ENCODE measurements at places on chromosomes 4 and X.

DNA sequence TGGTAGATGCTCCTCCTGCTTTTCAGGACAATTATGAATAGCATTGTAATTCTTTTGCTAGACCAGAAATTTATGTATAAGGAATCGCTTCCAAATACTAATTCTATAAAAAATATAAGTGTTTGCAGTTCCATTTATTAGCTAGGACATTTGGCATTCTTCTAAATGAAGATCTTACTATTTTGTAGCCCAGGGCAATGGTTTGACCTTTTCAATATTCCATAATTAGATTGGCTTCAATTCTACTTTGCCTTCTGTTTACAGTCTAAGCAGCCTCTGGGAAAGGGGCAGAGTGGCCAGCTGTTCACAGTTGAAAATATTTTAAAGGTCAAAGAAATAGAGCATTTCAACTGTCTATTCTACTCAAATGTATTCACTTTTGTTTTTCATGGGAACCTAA is 912.1 kb upstream of the GRIA3 start:
- DNase-seq, result no peak

DNA sequence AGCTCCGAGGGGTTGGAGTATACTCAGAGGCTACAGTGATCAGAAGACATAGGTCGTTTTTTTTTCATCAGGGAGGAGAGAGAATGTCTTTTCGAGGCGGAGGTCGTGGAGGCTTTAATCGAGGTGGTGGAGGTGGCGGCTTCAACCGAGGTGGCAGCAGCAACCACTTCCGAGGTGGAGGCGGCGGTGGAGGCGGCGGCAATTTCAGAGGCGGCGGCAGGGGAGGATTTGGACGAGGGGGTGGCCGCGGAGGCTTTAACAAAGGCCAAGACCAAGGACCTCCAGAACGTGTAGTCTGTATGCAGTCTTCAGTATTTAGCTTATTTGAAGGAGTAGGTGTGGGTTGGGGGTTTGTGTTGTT is 500 bp downstream of the GAR1 start:
- DNase-seq, result no peak

DNA sequence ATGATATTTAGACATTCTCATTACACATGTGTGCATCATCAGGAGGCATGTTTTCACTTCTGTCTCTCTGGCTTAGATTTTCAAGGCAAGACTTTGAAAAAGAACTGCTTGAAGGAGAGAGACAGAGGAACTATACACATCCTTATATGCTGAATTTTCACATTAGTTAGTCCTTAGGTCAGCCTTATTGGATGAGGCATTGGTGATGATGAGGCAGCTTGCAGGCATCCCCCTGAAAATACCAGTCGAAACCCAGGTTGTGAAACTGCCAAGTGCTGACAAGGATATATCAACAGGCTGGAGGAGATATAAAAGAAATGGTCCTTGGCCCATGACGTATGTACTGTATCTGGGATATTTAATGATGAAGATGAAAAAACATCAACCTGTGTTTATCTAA is 297.2 kb upstream of the AADAT start:
- DNase-seq, result no peak

GRCh38 chr4:140969296-140969695 is 164.0 kb downstream of the RNF150 start:
- DNase-seq, result no peak

- no peak for DNase-seq
Measured at GRCh38 chr4:158384414-158384813, 137.3 kb upstream of the RXFP1 start.

- no peak for DNase-seq
Measured at GRCh38 chr4:147772459-147772969, 40.6 kb downstream of the ARHGAP10 start.

DNA sequence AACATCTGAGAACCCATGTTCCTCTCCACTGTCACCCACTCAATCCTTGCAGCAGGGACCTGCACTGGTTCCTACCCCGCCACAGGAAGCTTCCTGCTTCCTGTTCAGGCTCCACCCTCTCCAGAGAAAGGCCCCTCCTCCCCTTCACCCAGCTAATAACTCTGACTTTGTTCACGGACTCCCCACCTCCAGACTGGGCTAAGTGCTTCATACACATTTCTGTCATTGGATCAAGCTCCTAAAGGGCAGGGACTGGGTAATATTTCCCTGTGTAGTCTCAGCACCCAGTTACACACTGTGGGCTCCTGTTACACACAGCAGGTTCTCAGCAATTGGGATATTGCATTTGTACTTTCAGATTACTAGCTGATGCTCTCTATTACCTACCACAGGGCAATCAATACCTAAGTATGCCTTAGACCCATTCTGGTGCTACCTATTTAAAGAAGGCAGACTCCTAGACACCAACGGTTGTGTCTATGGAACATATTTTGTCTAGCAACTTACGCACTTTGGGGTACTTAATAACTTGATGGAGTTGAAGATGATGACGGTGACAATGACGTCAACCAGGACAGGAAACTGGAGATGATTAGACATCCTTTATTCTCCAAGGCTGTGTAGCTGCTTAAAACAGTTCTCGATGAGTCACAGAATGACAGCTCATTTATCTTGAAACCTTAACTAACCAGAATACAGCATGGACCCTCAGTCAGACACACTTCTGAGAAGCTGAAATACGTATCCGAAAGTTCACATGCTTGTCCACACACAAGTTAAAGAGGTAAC is 58.1 kb downstream of the MAML3 start:
- no peak for DNase-seq

DNA sequence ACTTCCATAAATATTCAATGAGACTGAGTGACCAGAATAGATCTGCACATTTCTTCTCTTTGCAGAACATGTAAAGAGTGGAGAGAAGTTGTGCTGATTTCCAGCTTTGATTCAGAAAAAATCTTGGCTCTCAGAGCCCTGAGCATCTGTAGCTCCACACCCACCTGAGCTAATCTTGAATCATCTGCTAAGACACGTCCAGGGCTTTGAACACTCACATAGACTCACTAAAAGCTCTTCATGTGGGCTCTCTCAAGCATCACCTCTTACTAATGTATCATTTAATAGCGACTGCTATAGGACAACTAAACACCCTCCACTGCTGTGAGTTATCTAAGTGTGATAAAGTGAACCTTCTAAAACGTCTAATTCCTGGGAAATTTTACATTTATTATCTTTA is 147.7 kb upstream of the GRIA3 start:
- no peak for DNase-seq

DNA sequence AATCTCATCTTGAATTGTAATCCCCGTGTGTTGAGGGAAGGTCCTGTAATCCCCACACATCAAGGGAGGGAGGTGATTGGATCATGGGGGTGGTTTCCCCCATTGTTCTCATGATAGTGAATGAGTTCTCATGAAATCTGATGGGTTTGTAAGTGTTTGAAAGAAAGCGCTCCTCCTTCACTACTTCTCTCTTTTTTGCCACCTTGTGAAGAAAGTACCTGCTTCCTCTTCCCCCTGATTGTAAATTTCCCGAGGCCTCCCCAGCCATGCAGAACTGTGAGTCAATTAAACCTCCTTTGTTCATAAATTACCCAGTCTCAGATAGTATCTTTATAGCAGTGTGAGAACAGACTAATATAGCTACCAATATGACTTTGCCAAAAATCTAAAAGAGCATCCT is 41.1 kb downstream of the GBA3 start:
- DNase-seq, result no peak

GRCh38 chr4:4787421-4787820 is 72.0 kb upstream of the MSX1 start:
- DNase-seq, result no peak

GRCh38 chrX:83845397-83845796 is 15.5 kb upstream of the CYLC1 start:
- no peak for DNase-seq

GRCh38 chr4:130675266-130675665 is 1579.3 kb downstream of the C4orf33 start:
- DNase-seq, result no peak

DNA sequence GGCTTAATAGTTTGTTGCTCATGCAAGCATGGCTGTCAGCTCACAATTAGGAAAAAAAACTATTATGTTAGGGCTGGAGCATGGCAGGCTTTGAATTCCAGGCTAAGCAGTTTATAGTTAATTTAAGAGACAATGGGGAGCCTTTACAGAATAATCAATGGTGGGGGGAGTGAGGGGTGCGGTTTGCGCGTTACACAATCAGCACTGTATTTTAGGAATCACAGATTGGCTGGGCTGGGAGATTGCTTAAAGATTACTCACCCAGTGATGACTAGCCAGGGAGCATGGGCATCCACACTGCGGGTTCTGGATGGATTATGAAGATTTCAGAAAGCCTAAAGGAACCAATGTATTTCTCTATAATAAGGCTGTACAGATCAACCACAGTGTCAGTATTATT is 186.6 kb downstream of the SOX3 start:
- peak; percentile 8 for DNase-seq

DNA sequence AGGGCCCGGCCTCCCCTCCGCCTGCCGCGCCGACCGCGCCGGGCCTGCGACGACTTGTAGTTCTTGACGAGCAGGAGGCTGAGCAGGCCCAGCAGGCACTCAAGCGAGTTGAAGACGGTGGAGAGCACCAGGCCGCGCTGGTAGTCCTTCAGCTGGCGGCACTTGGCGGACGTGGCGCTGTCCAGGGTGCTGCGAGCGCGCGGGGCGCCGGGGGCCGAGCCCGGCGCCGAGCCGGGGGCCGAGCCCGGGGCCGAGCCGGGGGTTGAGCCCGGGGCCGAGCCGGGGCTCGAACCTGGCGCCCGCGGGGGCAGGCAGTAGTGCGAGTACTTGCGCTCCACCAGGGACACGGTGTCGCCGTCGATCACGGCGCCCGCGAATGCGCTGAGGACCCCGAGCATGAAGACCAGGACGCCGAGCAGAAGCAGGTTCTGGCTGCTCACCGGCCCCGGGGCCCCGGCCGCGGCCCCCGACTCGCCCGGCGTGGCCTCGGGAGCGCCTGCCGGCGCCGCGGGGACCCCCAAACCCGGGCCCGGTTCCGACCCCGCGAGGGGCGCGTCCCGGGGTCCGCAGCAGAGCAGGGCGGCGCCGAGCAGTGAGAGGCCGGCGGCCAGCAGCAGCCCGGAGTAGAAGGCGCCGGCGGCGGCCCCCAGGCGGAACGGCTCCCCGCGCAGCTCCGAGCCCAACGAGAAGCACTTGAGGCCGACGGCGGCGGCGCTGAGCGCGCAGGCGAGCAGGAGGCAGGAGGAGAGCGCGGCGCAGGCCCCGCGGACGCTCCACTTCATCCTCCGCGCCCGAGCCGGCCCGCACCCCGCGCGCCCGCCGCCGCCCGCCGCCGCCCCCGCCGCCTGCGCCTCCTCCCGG is 584 bp downstream of the TMEM271 start:
- no peak for DNase-seq

- no peak for DNase-seq
Measured at GRCh38 chr4:26746802-26747213, 113.8 kb upstream of the STIM2 start.

DNA sequence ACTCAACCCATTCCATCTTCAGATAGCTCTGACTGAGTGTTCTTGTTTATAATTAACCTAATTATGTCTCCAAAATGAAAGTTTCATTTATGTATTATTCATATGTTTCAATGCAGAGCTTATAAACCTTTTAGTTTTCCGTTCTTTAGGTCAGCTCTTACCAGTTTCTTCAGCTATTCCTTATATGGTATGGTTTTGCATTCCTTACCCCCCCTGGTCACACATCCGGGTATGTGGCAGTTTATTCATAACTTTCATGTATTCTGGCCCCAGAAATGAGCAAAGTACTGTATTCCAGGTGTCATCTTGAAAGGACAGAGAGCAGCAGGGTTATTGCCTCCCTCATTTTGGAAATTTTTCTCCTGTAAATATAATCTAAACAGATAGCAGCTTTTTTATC is 16.8 kb upstream of the IGSF1 start:
- no peak for DNase-seq

DNA sequence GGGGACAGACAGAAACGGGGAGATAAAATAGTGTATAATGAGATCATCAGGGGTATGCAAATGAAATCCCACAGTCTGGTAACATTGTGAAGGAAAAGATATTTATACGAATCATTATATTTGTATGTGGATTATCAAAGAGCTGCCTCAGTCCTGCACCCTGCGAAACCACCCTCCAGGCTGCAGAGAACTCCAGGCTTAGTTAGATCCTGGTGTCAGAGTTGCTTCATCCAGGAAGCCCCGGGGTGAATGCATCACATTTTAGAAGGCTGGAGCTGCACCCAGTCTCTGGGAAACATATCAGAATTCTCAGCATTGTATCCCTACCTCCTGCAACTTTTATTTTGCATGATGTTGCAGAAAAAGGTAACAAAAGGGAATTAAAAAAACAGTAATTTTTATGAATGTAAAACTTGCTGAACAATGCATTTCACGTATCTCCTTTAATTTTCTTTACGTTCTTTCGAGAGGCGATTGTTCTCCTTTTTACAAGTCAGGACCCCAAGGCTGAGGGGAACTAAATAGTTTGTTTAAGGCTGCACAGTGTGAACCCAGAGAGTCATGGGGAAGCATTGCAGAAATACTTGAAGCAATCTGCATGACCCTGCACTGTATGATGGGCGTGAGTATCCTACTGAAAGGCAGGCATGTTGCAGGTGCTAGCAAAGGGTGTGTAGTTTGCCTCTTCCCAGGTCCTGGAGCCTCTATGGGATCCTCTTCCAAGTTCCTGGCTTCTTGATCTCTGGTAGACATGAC is 299.5 kb upstream of the CLNK start:
- DNase-seq, result no peak

GRCh38 chr4:1207603-1208265 is 35.4 kb upstream of the SPON2 start:
- peak; percentile 52 for DNase-seq

DNA sequence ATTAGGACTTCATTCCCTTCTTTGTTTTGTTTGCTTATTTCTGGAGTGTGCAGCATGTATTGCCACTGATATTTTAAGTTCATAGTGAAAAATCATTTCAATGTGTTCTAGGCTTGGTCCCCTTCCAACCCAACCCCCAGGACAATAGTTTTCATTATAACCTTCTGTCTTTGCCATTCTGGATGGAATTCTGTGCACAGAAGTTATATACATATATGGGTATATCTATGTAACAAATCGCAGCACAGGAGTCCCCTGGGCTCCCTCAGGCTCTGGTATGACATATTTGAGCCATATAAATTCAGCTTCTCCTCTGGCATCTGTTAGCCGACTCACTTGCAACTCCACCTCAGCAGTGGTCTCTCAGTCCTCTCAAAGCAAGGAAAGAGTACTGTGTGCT is at the start of gene TNMD:
TNMD (plus strand) TSS at position 326 of the 400 bp plus-strand sequence. CDS start 83 bp downstream, outside the sequence.
- DNase-seq, result no peak

GRCh38 chr4:40562681-40563080 is 67.0 kb downstream of the RBM47 start:
- no peak for DNase-seq

- no peak for DNase-seq
Measured at GRCh38 chr4:99507762-99508161, 3.1 kb upstream of the C4orf17 start.

- no peak for DNase-seq
Measured at GRCh38 chr4:132238697-132239096, 910.4 kb upstream of the PCDH10 start.

DNA sequence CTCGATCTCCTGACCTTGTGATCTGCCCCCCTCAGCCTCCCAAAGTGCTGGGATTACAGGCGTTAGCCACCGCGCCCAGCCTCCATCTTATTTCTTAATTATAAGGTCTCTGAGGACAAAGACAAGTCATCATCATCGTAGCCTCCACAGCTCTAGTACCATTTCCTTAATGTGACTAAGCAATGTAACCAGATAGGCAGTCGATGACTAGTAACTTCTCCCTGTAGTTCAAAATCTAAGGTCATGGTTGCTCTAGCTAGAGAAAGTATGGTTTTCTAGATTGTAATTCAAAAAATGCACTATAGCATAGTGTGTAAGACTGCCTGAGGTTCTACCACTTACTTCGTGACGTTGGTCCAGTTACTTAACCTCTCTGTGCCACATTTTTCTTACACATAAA is 6.9 kb downstream of the SLC39A8 start:
- no peak for DNase-seq

Data from anterior cingulate cortex (tissue), 58 donors.